ENCODE measurements at places on chromosomes 2 and 18. TPM values are rescaled to one million over a fixed set of nuclear protein-coding genes. Genes with fewer than 3 reads are reported as not detected.

The PRKAG3 gene
- not detected for total RNA-seq

The EGR4 gene
- total RNA-seq, result not detected

DNA sequence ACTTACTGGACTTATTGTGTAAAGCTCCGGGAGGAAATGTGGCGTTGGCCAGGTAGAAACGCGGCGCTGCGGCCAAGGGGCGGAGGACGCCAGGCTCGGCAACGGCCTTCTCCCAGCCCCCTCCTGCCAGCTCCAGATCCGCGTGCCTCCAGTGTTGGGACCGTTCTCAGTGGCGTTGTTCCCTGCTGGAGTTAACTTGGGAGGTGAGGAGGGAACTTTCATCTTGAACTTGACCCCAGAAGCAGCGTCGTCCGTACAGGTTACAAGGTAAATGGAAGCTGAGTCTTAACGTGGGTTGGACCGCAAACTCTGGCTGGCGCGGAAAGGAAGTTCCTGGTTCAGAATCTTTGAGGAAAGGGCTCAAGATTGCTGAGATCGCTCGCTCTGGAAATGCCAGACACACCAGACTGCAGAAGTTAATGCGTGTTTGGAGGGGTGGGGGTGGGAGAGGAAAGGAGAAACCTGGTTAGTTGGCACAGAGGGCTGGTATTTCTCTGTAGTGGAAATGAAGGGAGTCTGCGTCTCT lies 1.3 kb downstream of the TANC1 start:
- no peak for DNase-seq

- peak; percentile 21 for DNase-seq
Measured at GRCh38 chr18:10322435-10322834, 132.0 kb upstream of the APCDD1 start.

DNA sequence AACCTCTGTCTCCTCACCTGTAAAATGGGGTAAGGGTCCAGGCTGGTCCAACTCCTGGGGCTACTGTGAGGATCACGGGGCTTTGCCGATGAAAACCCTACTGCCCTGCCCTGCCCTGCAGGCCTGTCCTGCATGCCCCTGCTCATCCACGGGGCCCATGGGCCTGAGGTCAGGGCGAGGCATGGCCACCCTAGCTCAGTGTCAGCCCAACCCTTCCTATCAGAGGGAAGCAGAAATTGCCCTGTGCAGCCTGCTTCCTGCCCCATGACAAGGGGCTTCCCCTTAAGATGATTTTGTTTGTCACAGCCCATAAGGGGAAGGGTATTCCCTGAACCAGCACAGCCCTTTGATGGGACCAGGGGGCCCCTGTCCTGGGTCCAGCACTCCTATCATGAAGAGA lies 353.6 kb upstream of the ID2 start:
- DNase-seq, result no peak

DNA sequence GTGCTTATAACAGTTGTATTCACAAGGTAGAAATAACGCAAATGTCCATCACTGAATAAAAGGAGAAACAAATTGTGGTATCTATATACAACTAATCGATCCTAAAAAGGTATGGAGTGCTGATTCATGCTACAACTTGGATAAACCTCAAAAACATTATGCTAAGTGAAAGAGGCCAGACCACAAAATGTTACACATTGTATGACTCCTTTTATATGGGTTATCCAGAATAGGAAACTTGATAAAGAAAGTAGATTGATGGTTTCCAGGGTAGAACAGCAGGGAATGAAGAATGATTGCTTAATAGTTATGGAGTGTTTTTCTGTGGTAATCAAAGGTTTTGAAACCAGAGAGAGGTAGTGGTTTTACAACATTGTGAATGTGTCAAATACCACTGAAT lies 432.2 kb upstream of the TRIB2 start:
- peak; percentile 60 for DNase-seq

DNA sequence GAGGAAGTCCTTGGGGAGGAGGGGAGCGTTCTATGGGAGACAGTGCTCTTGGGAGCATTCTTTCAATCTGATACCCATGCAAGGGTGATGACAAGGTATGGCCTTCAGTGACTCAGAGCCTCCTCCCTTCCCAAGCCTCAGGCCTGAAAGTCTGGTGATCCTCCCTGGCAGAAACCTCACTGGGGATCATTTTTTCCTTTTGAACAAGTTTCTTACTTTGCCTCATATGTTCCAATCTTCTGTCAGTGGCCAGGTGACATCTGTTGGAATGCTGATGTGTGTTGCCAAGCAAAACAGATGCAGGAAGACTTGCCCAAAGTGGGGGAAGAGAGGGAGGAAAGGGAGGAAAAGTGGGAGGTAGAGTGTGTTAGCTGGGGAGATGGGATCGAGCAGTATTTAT lies 224.8 kb downstream of the NEDD4L start:
- DNase-seq, result peak; percentile 55

- no peak for DNase-seq
Measured at GRCh38 chr2:229098801-229099200, 172.3 kb downstream of the PID1 start.

Measured in IMR-90 (cell line).